A549 treated with DMSO at 1 μM for 4 hours (cell line): ENCODE measurements at places on chromosomes 11 and 22. TPM values are rescaled to one million over a fixed set of nuclear protein-coding genes. Genes with fewer than 3 reads are reported as not detected.

Gene TYR
- not detected in 5 replicates for total RNA-seq

Gene SYCE3
- total RNA-seq: 0.30 to 0.80 TPM (median 0.40 TPM) in 4 of 5 replicates, not detected in the other

Gene SMIM38
- 0.06 to 0.08 TPM in 2 of 5 replicates, not detected in the others for total RNA-seq

Gene APOA1
- 0.10 to 0.39 TPM (median 0.12 TPM) in 3 of 5 replicates, not detected in the others for total RNA-seq

Gene KRTAP5-1
- total RNA-seq: not detected in 5 replicates

Gene C11orf97
- total RNA-seq: not detected in 5 replicates

Gene DBX1
- total RNA-seq: not detected in 5 replicates

Gene CCDC116
- total RNA-seq: 0.05 to 0.06 TPM (median 0.05 TPM) in 3 of 5 replicates, not detected in the others

Gene GPHA2
- not detected in 5 replicates for total RNA-seq

Gene DLG2
- total RNA-seq: 0.17 to 0.50 TPM (median 0.26 TPM) in 5 replicates

Gene DUSP18
- total RNA-seq: 3.8 to 5.9 TPM (median 5.1 TPM) in 5 replicates

Gene IGF2
- total RNA-seq: 1.4 to 2.3 TPM (median 1.9 TPM) in 5 replicates

Gene OR52H1
- not detected in 5 replicates for total RNA-seq

Gene TPBGL
- 0.21 to 0.35 TPM (median 0.24 TPM) in 5 replicates for total RNA-seq

Gene RBMXL2
- not detected in 5 replicates for total RNA-seq

Gene ADORA2A
- total RNA-seq: 0.83 to 1.3 TPM (median 0.98 TPM) in 5 replicates

Gene SERHL2
- total RNA-seq: 0.13 to 0.28 TPM (median 0.18 TPM) in 4 of 5 replicates, not detected in the other

Gene OR6A2
- not detected in 5 replicates for total RNA-seq

Gene EMSY
- total RNA-seq: 12.2 to 21.0 TPM (median 16.0 TPM) in 5 replicates

Gene PACSIN2
- 66.5 to 72.5 TPM (median 69.2 TPM) in 5 replicates for total RNA-seq

Gene USP35
- total RNA-seq: 5.1 to 7.4 TPM (median 6.7 TPM) in 5 replicates

Gene SVIP
- total RNA-seq: 7.6 to 19.5 TPM (median 16.2 TPM) in 5 replicates

Gene TBX10
- total RNA-seq: not detected in 5 replicates

Gene P4HA3
- 31.8 to 51.3 TPM (median 39.9 TPM) in 5 replicates for total RNA-seq

Gene CCDC89
- total RNA-seq: not detected in 5 replicates

Gene OR2D2
- not detected in 5 replicates for total RNA-seq

Gene HEPHL1
- not detected in 5 replicates for total RNA-seq
